ENCODE measurements at places on chromosomes 1 and 21.

DNA sequence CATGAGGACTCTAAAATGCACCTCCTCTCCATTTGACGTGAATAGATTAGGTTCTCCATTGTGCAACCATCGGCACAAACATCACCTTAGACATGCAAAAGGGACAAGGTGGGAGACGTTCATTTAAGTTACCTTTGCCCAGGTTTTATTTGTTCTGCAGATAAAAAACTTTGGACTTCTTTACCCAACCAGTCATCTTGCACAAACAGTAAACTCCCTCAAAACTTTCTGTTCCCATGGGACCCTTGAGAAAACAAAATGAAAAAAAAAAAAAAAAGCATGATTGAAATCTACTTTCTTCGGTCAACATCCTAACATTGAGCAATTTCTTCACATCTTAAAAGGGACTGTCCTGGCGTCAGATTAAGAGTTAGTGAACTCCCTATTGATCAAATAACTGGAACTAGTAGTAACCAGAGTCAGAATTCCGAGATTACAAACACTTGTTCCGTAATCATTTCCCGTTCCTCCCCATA is 31.4 kb upstream of the PROX1 start:
- no peak for DNase-seq

GRCh38 chr1:153567621-153568366 is 2.1 kb upstream of the S100A2 start:
- peak; percentile 28 for DNase-seq

DNA sequence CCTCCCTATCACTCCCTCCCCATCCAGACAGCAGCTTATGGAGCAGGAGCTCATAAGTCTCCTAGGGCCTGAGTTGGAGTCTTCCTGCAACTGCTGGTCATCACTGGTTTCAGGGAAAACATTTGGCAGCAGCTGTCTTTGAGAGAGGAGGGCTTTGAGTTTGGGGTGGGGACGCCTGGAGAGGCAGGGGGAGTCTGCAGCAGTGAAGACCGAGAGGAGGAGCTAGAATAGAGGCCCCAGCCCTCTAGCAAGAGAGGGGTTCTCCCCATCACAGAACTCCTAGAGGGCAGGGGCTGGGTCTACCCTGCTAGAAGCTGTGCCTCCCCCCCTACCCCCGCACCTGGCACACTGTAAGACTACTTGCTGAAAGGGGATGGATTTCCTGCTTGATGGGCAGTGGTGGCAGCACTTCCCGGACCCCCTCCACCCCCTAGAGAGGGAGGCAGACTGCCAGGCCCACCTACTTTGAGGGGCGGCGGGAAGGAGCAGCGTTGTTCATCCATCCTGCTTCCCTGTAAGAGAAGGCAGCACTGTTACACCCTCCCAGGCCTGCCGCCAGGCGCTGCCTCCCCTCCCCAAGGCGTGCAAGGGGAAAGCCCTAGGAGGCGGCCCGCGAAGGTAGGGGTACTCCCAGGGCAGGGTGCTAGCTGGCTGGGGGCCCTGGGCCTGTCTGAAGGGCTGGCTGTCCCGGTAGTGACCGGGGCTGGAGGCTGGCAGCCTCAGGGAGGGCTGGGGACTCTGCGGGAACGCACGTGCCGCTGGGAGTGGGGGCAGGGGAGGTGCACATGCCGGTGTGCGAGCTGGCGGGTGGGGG is 50.4 kb downstream of the RAP1GAP start:
- no peak for DNase-seq

DNA sequence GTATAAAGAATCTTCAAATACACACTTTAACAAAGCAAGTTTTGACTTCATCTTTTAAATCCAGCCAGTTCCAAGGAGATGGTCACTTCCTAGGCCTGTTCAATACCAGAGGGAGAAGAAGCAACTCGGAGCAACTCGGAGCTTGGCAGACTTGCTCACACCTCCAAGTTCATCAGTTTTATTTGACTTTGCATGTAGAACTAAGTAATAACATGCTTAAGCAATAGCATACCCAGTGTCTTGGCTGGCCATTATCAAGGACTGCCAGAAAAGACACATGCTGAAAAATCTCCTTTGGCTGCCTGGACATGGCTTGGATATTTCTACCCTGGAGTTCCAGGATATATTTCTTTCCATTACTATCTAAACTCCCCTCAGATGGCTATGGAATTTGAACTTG is 52.6 kb downstream of the GNG12 start:
- peak; percentile 59 for DNase-seq

- peak; percentile 5 for DNase-seq
Observed at GRCh38 chr21:43911015-43911934, 46.3 kb downstream of the AGPAT3 start.

GRCh38 chr1:94329986-94330385 is 88.2 kb upstream of the ABCD3 start:
- peak; percentile 61 for DNase-seq

GRCh38 chr1:75135573-75136194 is 1.5 kb downstream of the LHX8 start:
- DNase-seq = no peak

DNA sequence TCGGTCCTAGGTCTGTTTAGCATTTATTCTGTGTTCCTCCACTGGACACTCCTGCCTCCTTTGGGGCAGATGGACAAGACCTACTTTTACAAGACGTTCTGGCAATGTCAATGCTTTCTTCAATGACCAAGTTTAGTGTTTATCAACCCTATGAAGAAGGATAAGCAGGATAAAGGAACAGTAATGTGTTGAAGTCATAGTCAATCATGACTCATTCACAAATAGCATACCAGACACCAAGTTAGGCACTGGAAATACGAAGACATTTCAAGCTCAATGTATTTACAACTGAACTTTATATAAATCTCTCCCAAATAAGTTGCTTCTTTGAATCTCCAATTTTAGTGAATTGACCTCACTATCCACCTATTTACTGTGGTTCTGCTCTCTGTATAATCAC is 4.8 kb upstream of the SLC35D1 start:
- peak; percentile 9 for DNase-seq

GRCh38 chr1:54614563-54614962 is 8.8 kb downstream of the FAM151A start:
- DNase-seq = no peak

GRCh38 chr1:966135-966703 is at the start of gene PLEKHN1:
TSS of gene PLEKHN1 (plus strand) at chr1:966482. CDS start at chr1:966532, 50 bp downstream.
- DNase-seq = peak; percentile 28

GRCh38 chr1:200480964-200481363 is 71.1 kb upstream of the ZNF281 start:
- DNase-seq = no peak

- DNase-seq = peak; percentile 35
Observed at GRCh38 chr21:35394634-35395369, 345.7 kb upstream of the RUNX1 start.

DNA sequence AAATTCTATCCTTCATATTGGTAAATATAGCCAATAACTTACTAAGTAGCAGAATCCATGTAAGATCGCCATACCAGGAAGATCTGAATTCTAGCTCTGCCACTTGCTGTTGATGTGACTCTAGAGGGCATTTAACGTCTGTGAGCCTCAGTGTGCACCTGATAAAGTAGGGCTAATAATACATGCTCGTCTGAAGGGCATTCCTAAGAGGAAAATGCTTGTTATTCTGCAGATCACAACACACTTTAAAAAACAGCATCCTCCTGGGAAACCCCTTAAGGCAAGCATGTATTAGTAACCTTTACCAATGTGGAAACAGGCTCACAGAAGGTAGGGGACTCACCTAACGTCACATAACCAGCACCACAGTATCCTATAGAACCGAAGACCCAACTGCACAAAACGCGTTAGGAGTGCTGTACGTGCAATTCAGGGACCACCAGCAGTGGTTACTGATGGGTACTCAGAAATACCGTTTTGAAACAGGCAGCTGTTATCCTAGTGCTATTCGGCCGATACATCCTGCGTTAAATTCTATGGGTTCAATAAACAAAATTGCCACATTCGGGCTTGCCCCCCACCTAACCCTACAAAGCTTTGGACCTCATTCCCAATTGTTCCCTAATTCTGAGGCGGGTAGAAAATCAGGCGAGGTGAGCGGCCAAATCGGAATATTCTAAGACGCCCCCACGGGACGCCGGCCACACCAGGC is 758 bp downstream of the DEPDC1 start:
- no peak for DNase-seq

GRCh38 chr1:27816921-27817630 is 13.5 kb upstream of the PPP1R8 start:
- DNase-seq = peak; percentile 91

DNA sequence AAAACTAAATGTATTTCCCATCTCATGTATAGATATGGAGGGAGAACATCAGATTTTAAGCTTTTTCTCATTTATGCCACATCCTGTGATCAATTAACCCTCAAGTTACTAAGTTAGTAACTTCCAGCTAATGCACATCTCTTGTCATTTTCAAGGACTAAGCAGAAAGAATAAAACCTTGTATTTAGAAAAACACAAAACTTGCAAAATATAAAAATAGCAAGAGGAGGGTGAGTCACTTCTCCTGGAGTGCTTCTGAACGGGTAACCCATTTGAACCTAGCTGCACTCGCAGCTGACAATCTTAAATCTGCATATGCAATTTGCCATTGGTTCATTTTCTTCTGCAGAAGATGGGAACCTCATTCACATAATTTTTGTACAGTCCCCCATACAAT is 500.5 kb downstream of the SETD4 start:
- peak; percentile 60 for DNase-seq

GRCh38 chr1:23394684-23395083 is 25.0 kb upstream of the ZNF436 start:
- peak; percentile 96 for DNase-seq

GRCh38 chr1:59480188-59480888 is 183.4 kb downstream of the FGGY start:
- no peak for DNase-seq

DNA sequence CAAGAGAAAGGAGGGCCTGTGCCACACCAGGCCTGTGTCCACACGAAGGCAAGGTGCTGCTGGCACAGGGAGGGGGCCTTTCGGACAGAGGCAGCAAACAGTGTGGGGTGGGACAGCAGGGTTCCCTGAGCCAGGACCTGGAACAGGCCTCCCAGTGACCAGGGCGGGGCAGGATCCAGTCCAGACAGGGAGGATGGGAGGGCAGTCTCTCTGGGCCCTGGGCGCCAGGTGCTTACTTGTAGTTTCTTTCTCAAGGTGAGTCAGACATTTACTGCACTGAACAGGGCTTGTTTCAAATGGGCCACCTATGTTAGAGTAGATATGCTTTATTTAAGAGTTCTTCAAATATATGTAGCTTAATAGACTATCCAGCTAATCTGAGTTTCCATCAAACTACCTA is 52.8 kb upstream of the STUM start:
- no peak for DNase-seq

DNA sequence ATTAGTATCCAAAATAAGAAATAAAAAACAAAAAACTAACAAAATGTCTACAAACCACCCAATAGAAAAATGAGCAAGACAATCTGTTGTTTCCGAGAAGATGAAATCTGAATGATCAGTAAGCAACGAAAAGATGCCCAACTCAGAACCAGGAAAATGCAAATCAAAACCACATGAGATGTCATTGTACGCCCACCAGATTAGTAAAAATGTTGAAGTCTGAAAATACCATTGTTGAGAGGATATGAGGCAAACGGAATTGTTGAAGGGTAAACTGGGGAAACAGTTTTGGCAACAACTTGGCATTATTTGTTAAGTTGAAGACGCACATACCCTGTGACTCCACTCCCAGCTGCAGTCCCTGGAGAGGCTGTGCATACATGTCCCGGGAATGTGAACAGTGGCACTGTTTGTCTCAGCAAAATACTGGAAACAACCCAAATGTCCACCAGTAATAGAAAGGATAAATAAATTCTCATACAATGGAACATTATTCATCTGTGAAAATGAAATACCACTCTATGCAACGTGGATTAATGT is 10.6 kb downstream of the ZBTB17 start:
- DNase-seq = peak; percentile 89

- peak; percentile 48 for DNase-seq
Observed at GRCh38 chr21:25837533-25838265, 102.9 kb downstream of the GABPA start.

GRCh38 chr1:20153000-20153418 is 13.9 kb downstream of the PLA2G2F start:
- peak; percentile 63 for DNase-seq

- DNase-seq = no peak
Observed at GRCh38 chr1:113391649-113392271, 1.4 kb downstream of the MAGI3 start.

DNA sequence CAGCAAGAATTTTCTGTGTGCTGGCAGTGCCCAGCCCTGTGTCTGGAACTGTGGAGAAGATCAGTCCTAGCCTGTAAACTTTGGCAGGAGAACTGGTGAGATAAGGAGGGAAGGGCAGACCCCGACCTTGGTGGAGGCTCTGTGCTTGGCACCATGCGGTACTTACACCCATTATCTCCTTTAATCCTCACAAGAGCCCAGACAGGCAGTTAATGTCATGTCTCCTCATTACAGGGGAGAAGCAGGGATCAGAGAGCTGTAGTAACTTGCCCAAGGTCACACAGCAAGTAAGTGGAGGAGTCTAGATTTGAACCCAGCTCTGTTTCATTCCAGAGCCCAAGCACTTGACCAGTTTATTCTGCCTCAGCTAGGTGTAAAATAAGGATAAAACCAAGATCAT is 13.9 kb upstream of the POU3F1 start:
- DNase-seq = no peak

- peak; percentile 51 for DNase-seq
Observed at GRCh38 chr1:12548973-12549459, 69.0 kb downstream of the DHRS3 start.

DNA sequence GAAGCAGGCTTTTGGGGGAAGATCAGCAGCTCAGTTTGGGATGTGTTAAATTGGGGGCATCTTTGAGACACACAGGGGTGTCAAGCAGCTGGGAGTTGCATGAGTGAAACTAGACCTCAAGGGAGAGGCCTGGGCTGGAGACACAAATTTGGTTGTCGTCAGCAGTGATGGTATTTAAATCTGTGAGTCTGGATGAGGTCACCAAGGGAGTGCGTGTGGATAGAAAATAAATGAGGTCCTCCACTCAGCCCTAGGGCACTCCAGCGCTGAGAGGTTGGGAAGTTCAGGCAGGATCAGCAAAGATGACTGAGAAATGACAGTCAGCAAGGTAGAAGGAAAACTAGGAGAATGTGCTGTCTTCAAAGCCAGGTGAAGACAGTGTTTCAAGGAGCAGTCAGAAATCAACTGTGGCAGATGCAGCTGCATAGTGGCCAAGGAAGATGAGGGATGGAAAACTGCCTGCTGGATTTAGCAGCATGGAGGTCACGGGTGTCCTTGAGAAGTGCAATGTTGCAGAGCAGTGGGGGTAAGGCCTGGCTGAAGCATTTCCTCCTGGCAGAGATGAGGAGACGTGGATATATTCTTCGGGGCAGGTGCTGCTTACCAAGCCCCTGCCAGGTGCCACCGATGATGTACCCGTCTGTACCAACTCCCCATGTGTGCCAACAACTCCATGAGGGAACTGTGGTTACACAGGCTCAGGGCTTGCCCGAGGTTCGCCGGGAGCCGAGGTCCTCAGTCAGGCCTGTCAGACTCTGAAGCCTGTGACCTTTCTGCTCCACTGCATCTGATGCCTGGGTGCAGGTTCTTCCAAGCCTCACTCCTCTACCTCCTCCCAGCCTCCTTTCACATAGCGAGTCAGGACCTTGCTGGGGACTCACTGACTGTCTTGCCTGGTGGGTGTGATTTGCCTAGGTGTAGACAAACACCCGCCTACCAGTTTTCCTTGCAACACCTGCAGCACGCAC is 11.3 kb downstream of the MAP7D1 start:
- DNase-seq = peak; percentile 54
